ENCODE measurements at places on chromosomes 1 and 21. TPM values are rescaled to one million over a fixed set of nuclear protein-coding genes. Genes with fewer than 3 reads are reported as not detected.

The FMO1 gene
- total RNA-seq, result 1.4 TPM

The ASPM gene
- total RNA-seq, result 6.1 TPM

The KLHDC7A gene
- total RNA-seq, result not detected

The TRIM67 gene
- total RNA-seq, result not detected

The OLFML2B gene
- 16.8 TPM for total RNA-seq

The GUCA2A gene
- total RNA-seq, result not detected

The VCAM1 gene
- 6.6 TPM for total RNA-seq

The TEDDM1 gene
- total RNA-seq, result not detected

The HSD3B2 gene
- not detected for total RNA-seq

The PLA2G2F gene
- not detected for total RNA-seq

The TMEM269 gene
- total RNA-seq, result 0.12 TPM

The ATP5PO gene
- 163 TPM for total RNA-seq

The COL6A1 gene
- 242 TPM for total RNA-seq

The RAP1GAP gene
- 0.23 TPM for total RNA-seq

The GNPAT gene
- total RNA-seq, result 20.8 TPM

The ZNF436 gene
- total RNA-seq, result 14.4 TPM

The UMODL1 gene
- total RNA-seq, result under 0.01 TPM

The EFCAB7 gene
- total RNA-seq, result 4.3 TPM

The PPP1R8 gene
- 44.0 TPM for total RNA-seq

The ASCL5 gene
- total RNA-seq, result not detected

The TFF3 gene
- total RNA-seq, result 0.47 TPM

The DOCK7 gene
- 111 TPM for total RNA-seq

The S100A7A gene
- not detected for total RNA-seq

The CXADR gene
- 1.6 TPM for total RNA-seq

The CALML6 gene
- 0.12 TPM for total RNA-seq

The ZNF684 gene
- total RNA-seq, result 2.9 TPM

The OR2M3 gene
- total RNA-seq, result not detected

The PRAMEF17 gene
- total RNA-seq, result not detected

The IGSF8 gene
- total RNA-seq, result 18.0 TPM

The CGN gene
- total RNA-seq, result 0.35 TPM

The GPR3 gene
- 0.30 TPM for total RNA-seq

The CRYAA gene
- total RNA-seq, result not detected

The MNDA gene
- total RNA-seq, result not detected

The PCAT6 gene
- total RNA-seq, result not detected

The ANKRD65 gene
- 0.23 TPM for total RNA-seq

The SAMD11 gene
- 4.4 TPM for total RNA-seq

The HEYL gene
- total RNA-seq, result 0.23 TPM

The BMP8B gene
- total RNA-seq, result not detected

The RAB25 gene
- total RNA-seq, result not detected

The LCE1D gene
- total RNA-seq, result not detected

The C2CD2 gene
- total RNA-seq, result 23.2 TPM

The ETV3 gene
- 13.5 TPM for total RNA-seq

The PLA2G2C gene
- total RNA-seq, result not detected

The CD247 gene
- not detected for total RNA-seq

The TRMT13 gene
- 8.5 TPM for total RNA-seq

The ADAM30 gene
- total RNA-seq, result not detected

The ZNF593OS gene
- total RNA-seq, result not detected

The RGS7 gene
- total RNA-seq, result 2.8 TPM

The TMEM52 gene
- total RNA-seq, result not detected

The EDARADD gene
- not detected for total RNA-seq

The LCE2A gene
- total RNA-seq, result not detected

The PINK1 gene
- 68.1 TPM for total RNA-seq

The EXTL1 gene
- 0.23 TPM for total RNA-seq

The CENPS gene
- total RNA-seq, result 7.5 TPM
